ENCODE measurements at places on chromosomes 2 and 18.

- DNase-seq, result no peak
Observed at GRCh38 chr2:200300638-200301314, 5.7 kb upstream of the SPATS2L start.

DNA sequence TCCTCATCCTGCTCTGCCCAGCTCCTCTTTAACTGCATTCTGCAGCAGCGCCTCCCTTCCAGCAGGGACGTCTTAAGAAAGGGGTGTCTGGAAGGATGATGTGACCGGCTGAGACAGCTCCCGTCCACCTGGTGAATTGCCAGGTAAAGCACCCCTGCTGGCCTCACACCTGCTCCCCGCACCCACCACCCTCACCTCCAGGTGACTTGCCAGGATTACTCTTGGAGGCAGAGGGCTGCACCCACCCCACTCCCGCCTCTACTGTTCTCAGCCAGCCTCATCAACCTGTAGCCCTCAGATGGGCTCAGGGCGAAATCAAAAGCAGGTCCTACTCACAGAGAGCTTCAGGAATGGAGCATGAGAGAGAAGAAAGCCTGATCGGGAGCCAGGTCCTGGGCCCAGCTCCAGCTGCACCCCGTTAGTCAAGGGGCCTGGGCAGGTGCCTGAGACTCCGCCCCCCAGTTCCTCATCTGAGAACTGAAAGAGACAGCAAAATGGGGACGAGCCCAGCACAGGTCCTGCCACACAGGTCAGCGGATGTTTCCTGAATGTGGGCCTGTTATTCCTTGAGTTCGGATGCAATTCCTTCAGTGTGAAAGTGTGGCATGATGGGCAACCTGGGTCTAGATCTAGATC is 5.6 kb downstream of the ADRA2B start:
- DNase-seq, result no peak

GRCh38 chr2:237264480-237265219 is 149.3 kb downstream of the COL6A3 start:
- no peak for DNase-seq

DNA sequence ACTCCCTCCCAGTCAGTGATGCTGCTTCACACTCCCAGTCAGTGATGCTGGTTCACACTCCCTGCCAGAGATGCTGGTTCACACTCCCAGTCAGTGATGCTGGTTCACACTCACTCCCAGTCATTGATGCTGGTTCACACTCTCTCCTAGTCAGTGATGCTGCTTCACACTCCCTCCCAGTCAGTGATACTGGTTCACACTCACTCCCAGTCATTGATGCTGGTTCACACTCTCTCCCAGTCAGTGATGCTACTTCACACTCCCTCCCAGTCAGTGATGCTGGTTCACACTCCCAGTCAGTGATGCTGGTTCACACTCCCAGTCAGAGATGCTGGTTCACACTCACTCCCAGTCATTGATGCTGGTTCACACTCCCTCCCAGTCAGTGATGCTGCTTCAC is 34.3 kb upstream of the KCNG2 start:
- no peak for DNase-seq

DNA sequence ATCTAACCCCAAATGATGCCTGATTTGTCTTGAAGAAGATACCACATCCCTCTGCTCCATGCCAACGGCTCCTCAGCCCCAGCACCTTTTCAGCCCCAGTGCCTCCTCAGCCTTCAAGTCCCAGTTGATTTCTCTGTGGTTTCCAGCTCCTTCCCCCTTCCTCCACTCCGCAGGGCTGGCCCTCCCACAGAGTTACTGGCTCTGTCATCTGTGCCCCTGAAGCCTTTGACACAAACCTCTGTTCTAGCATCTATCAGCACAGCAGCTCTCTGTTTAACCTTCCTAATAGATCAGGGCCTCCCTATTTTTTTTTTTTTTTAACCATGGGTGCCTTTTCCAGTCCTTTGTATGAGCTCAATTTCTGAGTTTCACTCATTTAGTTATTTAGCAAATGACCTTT is 201.3 kb upstream of the CXCR4 start:
- DNase-seq, result no peak

- DNase-seq, result no peak
Observed at GRCh38 chr2:37096568-37096967, 12.2 kb downstream of the GPATCH11 start.

DNA sequence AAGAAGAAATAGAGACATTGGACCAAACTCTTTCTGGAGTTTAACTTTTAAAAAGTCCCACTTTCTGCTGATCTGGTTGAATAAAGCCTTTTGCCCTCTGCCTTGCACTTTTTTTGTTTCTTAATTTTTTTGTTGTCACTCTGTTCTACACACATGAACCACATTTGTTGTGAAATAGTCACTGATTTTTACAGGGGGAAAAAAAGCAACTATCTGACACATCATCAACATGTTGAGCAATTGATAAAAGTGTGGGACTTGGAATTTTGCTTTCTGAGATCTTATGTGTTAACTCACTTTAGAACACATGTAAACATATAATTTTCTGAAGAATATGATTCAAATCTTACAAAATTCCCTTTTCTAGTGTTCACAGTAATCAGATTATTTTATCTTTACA is 414.8 kb upstream of the FIGN start:
- no peak for DNase-seq

DNA sequence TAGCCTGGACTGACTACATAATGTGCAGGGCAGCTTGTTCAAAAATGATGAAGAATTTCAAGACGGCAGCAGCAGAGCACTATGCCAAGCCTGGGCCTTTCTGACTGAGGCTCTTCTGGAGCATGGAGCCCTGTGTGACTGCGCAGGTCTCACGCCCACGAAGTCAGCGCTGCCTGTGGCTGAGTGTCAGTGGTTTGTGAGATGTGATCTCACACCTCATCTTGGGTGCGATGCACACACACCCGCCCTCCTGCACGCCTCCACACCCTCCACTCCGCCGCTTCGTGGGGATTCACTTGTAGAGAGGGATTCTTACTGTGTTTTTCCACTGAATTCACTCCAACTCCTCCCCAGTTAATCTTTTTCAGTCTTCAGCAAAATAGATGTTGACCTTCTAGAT is 103.9 kb downstream of the VIT start:
- no peak for DNase-seq

DNA sequence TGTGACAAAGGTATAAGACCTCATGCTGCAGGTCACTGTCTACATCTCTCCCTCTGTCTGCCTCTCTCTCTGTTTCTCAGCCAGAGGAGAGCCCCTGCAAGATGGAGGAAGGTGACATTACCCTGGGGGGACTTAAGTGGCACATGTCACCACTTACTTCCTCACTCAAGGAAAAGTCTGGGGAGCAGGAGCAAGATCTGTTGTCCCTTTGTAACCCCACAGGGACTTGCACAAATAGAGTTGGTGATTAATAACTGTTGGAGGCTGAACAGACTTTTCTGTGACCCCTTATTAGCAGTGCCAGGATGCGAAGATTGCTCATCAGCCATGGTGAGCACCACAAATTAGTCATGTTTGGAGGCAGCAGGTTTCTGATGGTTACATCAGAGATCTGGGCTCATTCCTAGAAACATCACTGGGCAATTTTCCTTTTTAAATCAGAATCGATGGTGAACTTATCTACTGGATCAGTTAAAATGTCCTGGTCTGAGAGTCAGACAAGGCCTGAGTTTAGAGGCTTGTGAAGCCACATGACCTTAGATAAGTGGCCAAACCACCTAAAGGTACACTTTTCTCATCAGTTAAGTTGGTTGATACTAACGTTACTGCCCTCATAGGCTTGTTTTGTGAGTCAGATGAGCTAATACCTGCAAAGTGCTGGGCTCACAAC is 81.2 kb upstream of the LTBP1 start:
- DNase-seq, result no peak

DNA sequence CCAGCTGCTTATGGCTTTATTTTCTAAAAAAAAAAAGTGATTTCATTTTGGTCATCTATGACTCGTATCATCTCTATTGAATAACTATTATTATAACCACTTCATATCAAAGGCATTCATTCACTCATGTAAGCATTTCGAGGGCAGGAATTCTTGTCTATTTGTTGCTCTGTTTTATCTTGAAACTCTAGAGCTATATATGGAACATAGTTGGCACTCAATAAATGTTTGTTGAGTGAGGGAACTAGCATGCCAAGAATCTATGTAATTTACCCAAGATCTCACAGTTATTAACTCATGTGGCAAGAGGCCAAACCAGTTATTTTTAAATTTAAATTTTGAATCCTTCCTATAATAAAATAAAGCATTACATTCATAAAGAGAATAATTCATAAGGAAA is 470.1 kb downstream of the TMX3 start:
- DNase-seq, result no peak

DNA sequence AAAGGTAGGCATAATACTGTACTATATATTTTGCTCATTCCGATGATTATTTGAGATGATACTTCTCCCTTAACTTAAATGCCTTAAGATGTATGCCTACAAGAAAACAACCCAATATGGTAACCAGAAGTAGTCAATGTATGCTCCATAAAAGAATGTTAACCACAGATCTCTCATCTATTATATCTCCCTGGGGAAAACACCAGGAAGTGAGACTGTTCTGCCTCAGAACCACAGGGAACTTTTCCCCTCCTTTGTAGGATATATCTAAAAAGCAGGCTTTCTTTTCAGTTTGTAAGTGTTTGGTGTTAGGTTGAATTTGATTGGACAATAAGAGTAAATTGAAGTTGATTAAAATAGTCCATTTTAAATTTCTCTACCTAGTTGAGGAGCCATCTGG is 1160.5 kb upstream of the NXPH2 start:
- DNase-seq, result no peak

DNA sequence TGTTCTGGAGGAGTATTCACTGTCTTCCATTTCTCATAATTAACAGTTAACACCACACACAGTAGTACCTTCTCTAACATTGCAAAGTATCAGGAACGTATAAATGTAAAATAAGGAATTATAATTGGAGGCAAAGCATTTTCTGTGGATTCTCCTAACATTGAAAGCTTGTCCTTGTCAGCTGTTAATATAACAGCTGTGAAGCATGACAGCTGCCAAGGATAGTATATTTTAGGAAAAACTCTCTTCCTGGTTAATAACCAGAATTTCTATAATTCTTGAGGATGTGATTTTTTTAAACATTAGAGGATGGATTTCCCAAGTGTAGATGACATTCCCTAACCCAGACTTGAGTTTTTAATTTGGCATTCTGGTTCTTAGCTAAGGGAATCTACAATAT is 110.3 kb downstream of the EPC2 start:
- no peak for DNase-seq

- no peak for DNase-seq
Observed at GRCh38 chr2:178333851-178334250, 117.1 kb downstream of the PRKRA start.

- no peak for DNase-seq
Observed at GRCh38 chr2:132923787-132924186, 253.8 kb upstream of the LYPD1 start.

DNA sequence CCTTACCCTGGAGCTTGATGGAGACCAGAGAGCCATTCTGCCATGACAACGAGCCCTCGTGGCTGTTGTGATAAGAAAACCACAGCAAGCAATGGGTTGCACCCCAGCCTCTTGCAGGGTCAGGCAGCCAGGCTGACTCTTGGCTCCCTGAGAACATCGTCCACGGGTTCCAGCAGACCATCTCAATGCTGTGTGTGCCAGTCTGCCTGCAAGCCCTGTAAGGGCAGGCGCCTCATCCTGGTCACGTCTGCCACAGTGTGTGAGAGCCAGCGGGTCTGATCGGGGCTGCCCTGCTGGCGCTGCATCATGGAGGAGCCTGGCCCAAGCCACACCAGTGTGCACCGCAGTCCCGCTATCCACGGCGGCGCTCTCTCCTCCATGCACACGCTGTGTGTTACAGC is 71.0 kb upstream of the MGAT4A start:
- DNase-seq, result no peak

DNA sequence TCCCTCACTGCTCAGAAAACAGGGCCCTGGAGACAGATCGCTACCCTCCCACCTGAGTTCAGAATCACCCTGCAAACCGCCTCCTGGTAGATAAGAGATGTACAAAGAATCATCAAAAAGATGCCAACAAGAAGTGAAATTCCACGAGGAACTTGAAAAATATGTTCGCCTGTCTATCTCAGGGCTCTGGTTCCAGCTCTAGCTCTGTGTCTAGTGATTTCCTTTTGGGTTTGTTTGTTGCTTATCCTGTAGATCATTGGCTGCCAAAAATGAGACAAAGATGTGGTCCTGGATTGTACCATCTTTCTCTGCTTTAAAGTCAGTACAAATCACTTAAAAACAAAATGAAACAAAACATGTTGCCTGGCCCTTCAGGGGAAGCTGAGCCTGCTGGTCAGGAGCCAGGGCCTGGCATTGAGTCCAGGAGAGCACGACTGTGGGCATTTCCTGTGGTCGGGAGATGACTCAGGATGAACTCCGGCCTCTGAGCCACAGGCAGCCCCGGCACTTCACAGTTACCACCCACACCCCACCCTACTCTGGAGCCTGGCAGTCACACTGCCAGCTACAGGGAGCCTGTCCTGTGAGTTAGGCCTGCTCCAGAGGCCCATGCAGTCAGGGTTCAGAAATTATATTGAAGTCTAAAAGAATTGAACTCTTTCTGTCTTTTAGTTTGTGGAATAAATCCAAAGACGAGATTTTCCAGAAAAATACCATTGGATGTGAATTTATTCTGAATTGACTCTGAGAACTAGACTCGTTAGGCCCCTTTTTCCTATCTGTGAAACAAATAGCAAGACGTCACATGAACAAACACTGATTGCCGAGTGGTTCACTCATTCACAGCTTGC is 8.0 kb upstream of the ITGB6 start:
- DNase-seq, result no peak

- no peak for DNase-seq
Observed at GRCh38 chr2:159149747-159150146, 136.8 kb downstream of the WDSUB1 start.

GRCh38 chr2:75077909-75078308 is 119.5 kb downstream of the POLE4 start:
- DNase-seq, result no peak

DNA sequence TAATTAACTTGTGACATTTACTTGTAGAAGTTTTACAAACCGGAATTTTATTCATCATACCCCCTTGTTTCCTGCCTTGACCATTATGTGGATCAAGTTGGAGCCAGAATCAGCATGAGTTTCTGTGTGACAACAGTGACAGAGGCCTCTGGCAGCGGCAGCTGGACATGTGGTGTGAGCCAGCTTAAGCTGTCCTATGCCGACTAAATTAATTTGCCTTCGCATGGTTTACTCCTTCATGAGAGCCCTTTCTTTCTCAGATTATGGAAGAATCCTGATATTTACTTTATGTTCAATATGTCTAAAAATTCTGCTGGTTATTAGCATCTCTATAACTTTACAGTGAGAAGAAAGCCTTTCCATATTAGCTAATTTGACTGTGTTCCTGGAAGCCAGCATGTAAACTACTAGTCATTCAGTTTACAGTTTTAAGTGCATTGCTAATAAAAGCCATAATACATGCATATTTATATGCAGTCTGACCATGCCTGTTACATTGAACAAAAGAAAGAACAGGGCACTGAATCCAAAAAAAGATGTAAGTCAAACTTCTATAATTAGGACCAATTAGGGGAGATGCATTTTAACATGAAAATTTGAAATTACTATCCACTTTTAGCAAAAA is 495.8 kb upstream of the ACVR2A start:
- DNase-seq, result no peak
